ENCODE measurements at places on chromosomes 7 and 10.
A peak's percentile ranks its signal among the peaks of the same experiment; 100 is the strongest.

DNA sequence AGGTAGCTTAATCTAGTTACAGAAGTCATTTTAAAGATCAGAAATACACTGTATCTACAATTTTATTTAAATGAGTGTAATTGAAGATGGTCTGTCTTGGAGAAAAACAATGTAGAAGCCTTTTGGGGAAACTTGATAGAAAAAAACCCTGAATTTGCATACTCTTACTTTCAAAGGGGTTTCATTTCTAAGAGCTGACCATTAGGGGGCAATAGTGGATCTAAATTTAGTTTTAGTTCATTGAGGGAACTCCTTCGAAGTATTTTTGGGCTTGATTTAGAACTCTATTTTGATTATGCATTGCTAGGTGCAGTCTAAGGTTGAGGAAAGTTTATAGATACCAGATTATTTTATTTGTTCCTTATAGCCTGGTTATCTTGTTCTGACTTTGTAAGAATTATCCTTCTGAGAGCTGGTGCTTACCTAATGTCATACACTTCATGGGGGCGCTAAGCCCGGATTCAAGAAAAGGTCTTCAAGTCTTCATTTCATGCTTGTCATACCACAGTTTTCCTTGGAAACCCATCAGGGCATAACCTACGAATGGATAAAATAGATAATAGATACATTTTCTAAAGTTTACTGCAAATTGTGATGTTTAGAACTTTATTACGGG is 69.1 kb upstream of the MXI1 start:
- peak; percentile 31 for DNase-seq

- DNase-seq: no peak
Measured at GRCh38 chr7:69652947-69653701, 54.8 kb downstream of the AUTS2 start.

DNA sequence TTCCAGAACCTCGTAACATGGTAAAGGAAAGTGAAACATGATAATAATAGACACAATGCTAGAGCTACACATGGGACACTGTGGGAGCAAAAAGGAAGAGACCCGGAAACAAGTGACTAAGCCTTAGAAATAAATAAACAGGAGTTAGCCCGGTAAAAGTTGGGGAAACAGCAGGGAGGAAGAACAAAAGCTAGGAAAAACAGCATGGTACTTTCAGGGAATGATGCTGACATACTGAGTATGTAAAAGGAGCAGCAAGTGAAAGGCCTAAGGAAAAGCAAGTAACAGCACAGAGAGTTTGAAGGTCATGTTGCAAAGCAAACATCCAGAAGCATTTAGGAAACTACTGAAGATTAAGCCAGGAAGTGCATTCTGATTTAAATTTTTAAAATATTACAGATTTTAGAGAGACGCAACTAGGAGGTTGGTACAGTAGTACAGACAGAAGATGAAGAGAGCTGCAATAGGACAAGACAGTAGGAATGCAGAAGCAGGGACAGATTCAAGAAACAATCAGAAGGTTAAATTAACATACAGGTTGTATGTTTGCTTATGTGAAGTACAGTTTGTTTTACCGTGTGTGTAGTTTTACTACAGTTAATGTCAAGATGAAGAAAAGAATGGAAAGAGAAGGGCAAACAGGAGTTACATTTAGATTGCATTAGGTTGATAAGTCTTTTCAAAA is 63.7 kb downstream of the ARHGAP12 start:
- no peak for DNase-seq

- peak; percentile 66 for DNase-seq
Measured at GRCh38 chr7:47576031-47576865, 5.7 kb downstream of the TNS3 start.

GRCh38 chr7:31950091-31950755 is 120.0 kb downstream of the PDE1C start:
- DNase-seq: no peak

- DNase-seq: no peak
Measured at GRCh38 chr10:103584216-103585010, 90.9 kb downstream of the NEURL1 start.

GRCh38 chr10:34254596-34254995 is 560.5 kb downstream of the PARD3 start:
- DNase-seq: peak; percentile 84

DNA sequence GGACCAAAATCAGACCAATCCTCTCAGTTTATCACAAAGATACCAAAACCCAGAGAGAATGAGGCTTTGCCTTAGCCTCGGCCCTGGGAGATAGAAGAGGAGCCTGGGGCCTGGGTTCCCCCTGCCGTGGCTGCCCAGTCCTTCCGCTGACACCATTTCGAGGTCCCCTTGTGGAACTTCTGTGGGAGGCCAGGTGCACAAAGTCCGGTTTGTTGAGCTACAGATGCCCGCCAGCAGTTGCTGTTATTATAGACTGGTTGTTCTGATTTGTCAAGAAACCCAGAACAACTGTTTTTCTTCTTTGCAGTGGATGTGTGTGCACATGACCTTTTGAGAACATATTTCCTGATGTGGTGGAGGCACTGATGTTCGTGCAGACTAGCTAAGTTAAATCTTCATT is 47.6 kb downstream of the CUX1 start:
- no peak for DNase-seq

GRCh38 chr7:157499121-157499834 is 162.5 kb downstream of the DNAJB6 start:
- no peak for DNase-seq

DNA sequence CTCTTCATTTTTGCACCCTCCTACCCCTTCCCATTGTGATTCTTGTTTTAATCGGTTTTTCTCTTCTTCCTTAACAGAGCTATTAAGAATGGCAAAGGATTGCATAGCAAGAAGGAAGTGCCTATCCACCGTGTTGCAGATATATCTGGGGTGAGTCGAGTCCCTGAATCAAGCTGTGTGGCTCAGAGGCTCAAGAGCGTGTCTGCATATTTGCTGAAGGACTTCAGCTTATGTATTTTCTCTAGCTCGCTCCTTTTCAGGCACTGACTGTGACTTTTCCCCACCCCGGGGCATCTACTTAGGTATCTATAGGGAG is 126.6 kb downstream of the LRRC4 start:
- no peak for DNase-seq

DNA sequence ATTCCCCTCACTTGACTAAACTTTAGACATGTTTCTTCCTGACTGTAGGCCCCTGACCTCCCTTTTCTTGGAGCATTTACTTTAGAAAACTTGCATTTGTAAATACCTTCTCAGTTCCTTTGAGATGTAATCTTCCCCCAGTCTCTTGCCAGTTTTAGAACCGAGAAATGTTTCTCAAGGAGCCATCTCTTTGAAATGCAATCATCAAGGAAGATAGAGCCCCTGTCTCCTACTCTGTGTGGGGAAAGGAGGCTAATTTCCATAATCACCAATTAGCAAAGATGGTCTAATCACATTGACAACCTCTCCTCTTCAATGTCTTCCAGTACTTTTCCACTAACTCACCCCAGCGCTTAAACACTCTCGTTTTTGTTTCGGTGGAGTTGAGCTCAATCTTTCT is 70.0 kb upstream of the SMIM30 start:
- DNase-seq: no peak

GRCh38 chr10:3828404-3829155 is 43.6 kb upstream of the KLF6 start:
- peak; percentile 65 for DNase-seq

GRCh38 chr7:29612596-29612995 is 49.0 kb downstream of the PRR15 start:
- no peak for DNase-seq

DNA sequence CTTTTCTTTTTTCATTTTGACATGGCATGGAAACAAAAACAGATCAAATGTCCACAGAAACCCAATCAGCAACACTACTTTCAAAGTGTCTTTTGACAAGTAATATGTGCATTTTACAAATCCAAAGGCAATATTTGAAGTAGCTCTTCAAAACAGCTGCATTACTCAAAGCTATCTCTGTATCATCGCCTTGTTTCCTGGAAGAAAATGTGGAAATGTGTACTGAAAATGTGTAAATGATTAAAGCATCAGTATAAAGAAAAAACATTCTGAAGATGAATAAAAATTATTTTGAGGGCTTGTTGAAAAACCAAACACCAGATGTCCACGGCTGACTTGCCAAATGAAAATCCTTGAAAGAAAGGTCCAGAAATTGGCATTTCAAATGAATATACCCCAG is 16.5 kb upstream of the ITGB8 start:
- DNase-seq: no peak

- peak; percentile 42 for DNase-seq
Measured at GRCh38 chr7:98133621-98134303, 27.1 kb downstream of the LMTK2 start.

DNA sequence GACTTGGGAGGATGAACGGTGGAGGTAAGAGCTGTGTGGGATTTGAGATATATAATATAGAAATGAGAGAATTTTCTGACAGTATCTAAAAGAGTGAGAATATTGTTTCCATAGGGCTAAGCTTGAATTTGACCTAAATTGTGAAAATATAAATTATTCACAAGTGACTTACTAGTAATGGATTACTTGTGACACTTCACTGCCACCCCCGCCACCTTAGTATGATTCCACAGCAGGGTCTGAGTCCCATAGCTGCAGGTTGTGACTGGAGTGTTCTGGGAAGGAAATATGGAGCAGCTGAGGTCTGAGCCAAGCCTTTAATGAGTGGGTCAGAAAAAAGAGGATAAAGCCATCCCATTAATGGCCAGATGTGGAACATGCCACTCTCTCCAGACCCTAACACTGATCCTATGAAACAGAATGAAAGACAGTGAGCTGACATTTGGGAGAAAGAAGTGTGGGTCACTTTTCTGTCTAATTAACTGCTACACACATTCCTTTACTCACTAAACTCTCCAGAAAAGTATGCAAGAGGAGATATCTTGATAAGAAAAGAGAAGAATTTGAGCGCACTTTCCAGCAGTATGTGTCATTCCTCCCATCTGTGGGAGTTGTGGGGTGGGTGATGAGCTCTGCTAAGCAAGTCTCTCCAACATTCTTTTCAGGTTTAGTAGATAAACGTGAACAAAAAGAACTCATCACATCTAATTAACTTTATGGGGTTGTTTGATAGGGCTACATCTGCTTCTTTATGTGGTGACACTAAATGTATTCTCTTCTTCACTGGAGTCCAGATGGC is 1193.4 kb downstream of the SORCS3 start:
- DNase-seq: no peak

GRCh38 chr10:12872577-12872976 is 128.9 kb downstream of the CCDC3 start:
- DNase-seq: no peak

DNA sequence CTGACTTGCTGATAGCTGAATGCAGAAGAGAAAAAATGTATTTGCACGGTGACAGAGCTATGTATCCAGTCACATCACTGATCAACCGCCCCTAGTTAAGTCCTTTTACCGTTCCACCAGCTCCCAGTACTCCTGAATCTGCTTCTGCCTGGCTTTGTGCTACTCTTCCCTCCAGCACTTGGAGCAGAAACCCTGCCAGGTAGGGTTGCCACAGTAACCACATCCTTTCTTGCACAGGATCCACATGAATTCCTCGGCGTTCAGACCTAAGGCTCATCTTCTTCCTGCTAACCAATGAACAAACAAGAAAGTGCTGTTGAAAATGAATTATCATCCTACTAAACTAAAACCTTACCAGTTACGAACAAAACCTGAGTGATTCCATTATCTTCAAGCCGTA is 52.0 kb upstream of the KCTD7 start:
- no peak for DNase-seq

GRCh38 chr7:96305915-96306314 is 16.0 kb downstream of the SLC25A13 start:
- DNase-seq: no peak

DNA sequence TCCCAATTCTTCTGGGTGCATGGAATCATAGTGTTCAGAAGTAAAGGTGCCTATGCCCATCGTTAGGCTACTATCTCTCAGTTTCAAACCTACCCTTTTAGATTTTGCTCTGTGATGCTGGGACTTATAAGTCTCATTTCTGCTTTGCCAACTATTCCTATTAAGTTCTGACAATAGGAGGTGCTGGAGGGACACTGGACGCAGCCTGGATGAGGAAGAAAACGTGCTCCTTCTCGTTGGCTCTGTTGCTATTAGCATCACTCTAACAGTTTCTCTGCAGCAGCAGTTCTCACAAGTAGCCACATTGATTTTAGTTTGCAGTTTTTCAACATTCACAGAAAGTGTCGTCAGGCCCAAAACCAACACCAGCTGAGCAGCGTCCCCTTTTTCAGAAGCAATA is 72.4 kb downstream of the ABCC2 start:
- no peak for DNase-seq

DNA sequence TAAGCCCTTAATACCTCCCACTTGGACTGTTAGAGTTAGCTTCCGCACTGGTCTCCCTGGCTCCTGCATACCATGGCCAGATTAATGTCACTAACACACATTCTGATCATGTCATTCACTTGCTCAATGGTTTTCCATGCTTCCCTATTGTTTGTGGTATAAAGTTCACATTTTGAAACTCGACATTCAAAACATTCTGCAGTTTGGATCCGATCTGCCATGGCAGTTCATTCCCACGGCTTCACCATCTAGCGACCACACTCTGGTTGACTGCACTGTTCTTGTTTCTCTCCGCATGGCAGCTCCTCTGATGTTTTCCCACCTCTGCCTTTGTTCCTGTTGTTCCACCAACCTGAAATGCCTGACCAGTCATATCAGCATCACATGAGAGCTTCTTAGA is 87.4 kb upstream of the WAC start:
- DNase-seq: no peak

DNA sequence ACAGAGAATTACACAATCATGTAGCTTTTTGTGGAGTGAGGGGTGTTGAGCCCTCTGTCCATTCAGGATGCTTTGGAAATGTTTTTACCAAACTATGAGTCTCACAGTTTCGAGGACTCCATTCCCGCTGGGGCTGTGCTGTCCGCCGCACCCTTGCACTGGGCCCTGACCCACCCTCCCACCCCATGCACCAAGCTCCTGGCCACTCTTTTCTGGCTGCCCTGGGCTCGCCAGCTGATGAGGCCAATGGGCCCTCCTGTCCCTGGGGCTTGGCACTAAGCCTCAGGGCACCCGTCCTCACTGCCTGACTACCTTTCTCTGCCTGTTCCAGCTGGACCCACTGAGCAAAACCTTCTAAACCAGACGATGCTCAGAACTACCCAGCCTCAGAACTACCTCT is 332.1 kb downstream of the PTPRN2 start:
- DNase-seq: no peak

- DNase-seq: no peak
Measured at GRCh38 chr10:22271786-22272185, 44.4 kb upstream of the COMMD3 start.

- DNase-seq: no peak
Measured at GRCh38 chr7:140144821-140145220, 32.0 kb downstream of the KDM7A start.

GRCh38 chr10:104170610-104171254 is 48.8 kb downstream of the SFR1 start:
- no peak for DNase-seq

GRCh38 chr10:120715171-120715570 is 136.0 kb upstream of the WDR11 start:
- no peak for DNase-seq

DNA sequence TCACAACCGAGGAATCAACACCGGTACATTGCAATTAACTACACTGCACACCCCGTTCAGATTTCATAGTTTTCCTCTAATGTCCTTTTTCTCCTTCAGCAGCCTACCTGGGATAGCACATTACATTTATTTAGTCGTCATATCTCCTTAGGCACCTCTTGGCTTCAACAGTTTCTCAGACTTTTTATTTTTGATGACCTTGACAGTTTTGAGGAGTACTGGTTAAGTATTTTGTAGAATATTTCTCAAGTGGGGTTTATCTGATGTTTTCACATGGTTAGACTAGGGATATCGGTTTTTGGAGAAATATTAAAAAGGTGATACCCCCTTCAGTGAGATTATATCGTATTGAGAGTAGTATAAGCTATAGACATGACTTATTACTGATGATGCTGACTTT is 87.0 kb upstream of the GLCCI1 start:
- DNase-seq: no peak

Measured in NCI-H226 (cell line).